ENCODE measurements at places on chromosomes 2 and 18.

GRCh38 chr18:37299471-37300304, 265.9 kb downstream of the CELF4 start:
- DNase-seq = peak; percentile 39

GRCh38 chr18:56804395-56804794, 153.2 kb downstream of the WDR7 start:
- DNase-seq = no peak

- no peak for DNase-seq
Observed at GRCh38 chr2:180955101-180955500, 25.3 kb upstream of the UBE2E3 start.

DNA sequence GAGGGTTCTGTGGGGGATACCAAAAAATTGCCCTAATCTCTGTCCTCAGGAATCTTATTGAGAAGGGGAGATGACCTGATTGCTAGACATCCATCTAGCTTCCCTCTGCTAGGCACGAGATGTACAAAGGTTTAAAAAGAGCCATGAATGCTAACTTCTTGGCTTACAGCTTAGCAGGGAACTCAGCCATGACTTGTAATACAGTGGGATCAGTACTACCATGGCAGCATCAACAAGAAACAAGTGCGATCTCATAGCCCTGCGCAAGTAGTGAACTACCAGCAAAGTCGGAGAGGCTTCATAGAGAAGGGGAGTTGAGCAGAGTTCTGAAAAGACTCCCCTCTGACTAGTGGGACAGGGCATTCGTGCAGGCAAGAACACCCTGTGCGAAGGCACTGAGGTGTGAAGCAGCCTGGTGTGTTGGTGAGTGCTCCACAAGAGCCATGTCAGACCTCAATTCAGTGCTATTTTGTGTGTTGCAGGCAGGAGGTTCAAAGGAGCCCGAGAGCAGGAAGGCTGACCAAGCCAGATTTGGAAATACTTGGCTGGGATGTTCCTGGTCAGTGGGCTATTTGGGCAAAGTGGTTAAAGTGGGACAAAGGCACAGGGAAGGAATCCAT, 130.0 kb downstream of the FMNL2 start:
- DNase-seq = no peak

DNA sequence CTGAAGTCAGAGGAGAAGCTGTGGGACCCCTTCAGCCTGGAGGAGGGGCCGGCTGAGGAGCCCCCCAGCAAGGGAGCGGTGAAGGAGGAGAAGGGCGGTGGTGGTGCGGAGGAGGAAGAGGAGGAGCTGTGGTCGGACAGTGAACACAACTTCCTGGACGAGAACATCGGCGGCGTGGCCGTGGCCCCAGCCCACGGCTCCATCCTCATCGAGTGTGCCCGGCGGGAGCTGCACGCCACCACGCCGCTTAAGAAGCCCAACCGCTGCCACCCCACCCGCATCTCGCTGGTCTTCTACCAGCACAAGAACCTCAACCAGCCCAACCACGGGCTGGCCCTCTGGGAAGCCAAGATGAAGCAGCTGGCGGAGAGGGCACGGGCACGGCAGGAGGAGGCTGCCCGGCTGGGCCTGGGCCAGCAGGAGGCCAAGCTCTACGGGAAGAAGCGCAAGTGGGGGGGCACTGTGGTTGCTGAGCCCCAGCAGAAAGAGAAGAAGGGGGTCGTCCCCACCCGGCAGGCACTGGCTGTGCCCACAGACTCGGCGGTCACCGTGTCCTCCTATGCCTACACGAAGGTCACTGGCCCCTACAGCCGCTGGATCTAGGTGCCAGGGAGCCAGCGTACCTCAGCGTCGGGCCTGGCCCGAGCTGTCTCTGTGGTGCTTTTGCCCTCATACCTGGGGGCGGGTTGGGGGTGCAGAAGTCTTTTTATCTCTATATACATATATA, 46.0 kb downstream of the BOLA3 start:
- DNase-seq = no peak

DNA sequence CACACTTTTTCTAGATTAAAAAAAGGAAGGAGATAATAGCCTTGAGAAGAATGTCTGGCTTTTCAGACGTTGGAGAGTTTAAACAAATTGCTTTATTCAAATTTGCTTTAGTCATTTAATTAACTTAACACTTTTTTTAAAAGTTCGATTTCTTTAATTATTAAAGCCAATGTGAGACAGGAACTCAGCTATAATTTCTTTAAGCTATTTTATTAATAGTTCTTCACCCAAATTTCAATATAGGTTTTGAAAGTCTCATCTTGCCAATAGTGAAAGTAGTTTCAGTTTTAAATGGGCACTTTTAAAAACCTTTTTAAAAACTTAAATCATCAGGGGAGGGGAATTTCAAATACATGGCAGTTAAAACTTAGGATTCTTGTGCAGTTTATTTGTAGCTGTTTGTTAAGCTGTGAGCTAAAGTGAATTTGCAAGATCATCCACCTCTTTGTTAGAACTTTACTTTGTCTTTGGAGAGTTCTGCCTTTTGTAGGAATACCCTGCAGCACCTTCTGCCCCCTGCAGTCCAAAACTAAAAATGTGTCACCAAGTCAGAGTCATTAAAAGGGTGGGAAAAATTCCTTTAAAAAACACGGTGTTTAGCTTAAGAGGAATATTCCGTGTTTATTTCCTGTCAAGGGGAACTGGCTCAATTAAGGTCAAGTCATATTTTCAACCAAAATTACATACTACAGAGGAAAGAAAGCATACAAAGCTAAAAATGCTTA, 4.6 kb downstream of the TGIF1 start:
- DNase-seq = no peak

DNA sequence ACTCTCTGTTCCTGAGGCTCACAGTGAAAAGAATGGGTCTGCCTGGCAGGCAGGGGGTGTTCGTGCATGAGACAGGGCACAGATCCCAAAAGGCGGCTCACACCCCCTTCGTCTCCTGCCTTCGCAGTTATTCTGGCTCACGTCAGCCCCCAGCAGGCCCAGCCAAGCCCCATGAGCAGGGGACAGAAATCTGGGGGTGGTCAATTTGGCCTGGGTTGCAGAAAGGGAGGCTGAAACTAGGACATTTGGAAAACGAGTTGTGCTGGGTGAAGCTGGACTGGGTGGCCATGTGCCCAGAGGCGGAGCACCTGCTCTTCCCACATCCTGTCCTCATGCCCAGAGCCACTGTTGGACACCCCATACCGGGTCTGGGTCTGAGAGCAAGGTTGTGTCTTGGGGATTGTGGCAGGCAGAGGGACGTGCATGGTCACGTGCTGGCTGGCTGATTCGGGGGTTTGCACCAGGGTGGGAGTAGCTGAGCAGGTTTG, 99.0 kb upstream of the MCFD2 start:
- no peak for DNase-seq

DNA sequence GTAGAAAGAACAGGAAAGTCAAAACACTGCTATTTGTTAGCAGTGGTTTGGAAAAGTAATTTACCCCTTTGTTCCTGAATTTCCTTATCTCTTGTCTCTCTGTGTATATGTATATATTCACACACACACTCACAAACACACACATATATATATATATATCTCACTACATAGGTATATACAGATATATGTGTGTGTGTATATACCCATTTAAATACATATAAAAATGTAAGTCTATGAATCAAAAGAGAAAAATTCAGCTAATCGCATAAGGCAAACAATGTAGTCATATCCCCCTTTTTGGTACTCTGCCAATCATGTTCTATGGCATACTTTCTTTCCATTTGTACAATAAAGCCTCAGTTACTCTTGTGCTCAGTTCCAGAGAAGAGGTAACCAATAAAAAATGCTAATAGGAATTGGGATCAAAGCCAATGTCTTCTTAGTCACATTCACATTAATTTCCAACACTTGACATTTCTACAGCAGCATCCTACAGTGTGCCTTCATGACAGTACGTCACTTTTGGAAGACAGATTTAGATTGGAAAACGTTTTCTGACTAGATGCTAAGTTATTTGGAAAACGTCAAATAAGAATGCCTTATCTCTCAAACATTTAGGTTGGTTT, 94.6 kb downstream of the MC4R start:
- DNase-seq = no peak

- DNase-seq = peak; percentile 63
Observed at GRCh38 chr2:20596973-20597859, 53.7 kb downstream of the HS1BP3 start.

DNA sequence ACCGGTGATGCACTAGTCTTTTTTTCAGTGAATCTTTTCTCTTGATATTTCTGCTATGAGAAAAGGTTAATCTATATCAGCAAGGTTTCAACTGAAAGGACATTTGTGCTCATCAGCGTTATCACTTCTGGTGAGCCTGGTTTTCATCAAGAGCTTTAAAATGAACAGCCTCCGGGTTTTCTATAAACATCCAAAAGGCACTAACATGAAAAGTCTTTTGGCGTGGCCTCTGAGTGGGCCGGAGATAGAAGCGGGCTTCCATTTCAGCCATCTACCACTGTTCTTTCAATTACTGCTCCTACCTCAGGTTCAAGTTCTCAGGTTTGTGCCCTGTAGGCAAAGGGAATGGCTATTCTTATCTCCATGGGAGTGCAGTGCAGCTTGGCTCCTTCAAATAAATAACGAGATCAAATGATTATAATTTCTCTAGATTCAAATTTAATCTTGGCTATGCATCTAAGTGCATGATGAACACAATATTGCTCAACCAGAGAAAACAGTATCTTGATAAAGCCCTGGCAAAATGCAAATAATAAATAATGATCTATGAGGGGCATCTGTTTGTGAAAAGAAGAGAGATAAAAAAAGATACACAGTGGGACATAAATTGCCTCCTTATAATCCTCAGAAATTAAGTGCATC, 314.8 kb downstream of the CDH2 start:
- no peak for DNase-seq

DNA sequence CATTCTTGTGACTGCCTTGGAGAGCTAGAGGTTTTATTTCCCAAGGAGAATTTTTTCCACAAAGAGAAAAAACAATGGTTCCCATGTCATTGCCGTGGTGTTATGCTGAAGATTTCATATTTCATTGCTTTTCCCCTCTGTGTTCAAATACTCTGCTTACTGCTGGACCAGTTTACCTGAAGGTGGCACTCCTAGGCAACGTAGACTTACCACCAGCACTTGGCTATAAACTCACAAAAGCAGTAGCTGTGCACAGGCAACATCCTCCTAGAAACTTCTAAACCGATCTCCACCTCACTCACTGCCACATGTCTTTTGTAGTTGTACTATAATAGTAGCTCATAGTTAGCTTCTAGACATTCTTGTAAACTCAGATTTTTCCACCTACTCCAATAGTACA, 1319.7 kb upstream of the CRIM1 start:
- DNase-seq = no peak

GRCh38 chr2:24385366-24385765, 25.0 kb upstream of the ITSN2 start:
- DNase-seq = no peak

DNA sequence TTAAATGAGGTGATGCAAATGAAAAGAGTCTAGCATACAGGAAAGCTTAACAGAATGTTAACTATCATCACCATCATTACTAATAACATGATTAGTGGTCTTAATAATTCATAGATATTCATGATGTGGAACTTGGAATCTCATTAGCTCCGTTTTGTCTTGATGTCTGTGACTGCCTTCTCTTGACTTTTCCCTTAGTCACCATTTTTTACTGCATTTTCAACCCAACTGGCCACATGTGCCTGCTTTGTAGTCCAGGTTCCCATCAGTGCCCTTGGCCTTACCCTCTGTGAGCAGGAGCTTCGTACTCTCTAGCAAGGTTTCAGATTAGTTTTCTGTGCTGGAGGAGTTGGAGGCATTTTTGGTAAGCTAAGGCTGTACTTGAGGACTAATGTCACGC, 47.0 kb downstream of the RAB31 start:
- DNase-seq = no peak

DNA sequence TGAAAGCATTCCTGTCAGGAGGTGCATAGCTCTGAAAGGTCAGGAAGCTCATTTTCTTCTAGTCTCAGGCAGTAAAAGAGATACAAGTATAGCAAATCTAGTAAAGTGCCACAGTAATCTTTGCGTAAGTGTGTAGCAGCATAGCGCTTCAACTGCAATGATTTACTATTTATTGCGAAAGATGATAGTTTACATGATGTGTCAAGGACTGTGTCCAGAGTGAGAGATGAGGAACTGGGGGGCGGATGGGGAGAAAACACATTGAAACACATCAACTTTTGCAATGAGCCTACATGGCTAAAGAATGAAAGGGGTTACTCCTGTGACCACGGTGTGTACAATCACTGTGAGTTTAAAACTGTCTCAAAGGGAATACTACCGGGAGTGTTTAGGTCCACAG, 644.4 kb downstream of the GALR1 start:
- DNase-seq = no peak

DNA sequence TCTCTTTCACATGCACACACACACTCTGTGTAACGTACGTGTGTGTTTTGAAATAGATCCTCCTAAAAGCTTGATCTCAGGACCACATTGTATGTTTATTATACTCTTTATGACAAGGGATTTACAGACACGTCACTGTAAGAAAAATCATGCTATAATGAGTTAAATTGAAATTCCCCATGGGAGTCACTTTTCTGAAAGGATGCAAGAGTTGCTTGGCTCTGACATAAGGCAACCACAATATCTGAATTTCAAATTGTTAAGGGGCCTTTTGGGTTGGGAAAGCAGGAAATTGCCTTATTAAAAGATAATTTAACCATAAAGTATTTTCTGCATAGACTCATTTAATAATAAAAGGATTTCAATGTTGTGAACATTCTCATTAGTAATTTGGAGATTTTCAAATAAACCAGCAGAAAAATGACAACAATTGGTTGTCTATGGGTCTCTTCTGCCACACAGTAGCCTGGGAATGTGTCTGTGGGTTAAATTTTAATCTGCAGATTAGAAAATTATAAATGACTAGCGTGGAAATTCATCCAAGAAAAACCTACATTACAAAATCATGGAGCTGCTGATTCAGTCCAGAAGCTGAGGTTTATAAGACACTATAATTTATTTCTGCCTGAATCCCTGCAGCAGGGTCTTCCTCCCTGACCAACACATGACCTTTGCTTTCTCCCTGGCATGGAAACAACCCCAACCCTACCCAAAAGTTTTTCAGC, 75.9 kb upstream of the PID1 start:
- no peak for DNase-seq

- DNase-seq = no peak
Observed at GRCh38 chr18:11391661-11392060, 217.7 kb upstream of the SLC35G4 start.

DNA sequence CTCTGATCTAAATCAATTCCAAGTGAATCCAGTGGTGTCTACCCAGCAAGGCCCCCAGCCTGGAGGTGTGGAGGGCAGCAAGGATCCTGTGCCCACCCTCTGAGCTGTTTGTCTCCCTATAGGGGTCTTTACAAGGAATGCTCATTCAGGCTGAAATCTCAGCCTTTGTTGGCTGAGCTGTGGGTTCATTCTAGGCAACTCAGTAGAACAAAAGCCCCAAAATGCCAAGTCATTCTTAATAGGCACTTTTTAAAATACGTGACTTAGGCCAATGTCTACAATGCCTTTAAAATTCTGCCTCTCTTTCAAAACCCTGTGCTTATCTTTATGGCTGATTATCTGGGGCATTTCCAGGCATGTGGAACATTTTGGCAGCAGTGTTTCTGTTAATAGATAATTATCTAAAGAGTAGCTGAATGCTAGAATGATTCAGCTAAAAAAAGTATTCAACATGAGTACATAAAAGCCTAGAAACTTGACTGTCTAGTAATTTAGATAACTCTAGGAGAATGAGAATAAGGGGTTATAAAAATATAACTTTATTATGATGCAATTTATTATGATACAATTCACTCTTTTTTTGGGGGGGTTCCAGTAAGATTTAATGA, 7.4 kb downstream of the UGT1A6 start:
- no peak for DNase-seq

- no peak for DNase-seq
Observed at GRCh38 chr18:44589693-44590355, 90.9 kb upstream of the SETBP1 start.
